ENCODE measurements at places on chromosomes 6 and 20. TPM values are rescaled to one million over a fixed set of nuclear protein-coding genes. Genes with fewer than 3 reads are reported as not detected.

Gene APCDD1L
- total RNA-seq: not detected

Gene BPIFB1
- not detected for total RNA-seq

Gene SUMO4
- 0.87 TPM for total RNA-seq

Gene OXT
- not detected for total RNA-seq

Gene ATP6V1G2
- 0.23 TPM for total RNA-seq

Gene MRPL2
- 38.1 TPM for total RNA-seq

DNA sequence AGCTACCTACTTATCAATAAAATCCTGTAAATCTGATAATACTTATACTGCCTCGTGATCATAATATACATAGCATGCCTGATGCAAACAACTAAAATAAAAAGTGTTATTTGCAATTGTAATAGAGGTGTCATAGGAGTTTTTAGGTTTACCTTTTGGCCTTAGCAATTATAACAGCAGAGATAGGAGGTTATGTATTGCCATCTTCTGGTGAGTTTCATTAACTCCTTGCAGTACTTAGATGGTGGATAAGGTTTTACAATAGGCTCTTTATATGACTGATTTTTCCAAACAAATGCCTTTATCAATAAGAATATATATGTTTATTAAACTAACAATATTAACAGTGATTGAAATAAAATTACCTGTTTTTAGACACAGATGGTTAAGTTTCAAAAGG is 27.8 kb upstream of the MYCT1 start:
- peak; percentile 7 for DNase-seq

DNA sequence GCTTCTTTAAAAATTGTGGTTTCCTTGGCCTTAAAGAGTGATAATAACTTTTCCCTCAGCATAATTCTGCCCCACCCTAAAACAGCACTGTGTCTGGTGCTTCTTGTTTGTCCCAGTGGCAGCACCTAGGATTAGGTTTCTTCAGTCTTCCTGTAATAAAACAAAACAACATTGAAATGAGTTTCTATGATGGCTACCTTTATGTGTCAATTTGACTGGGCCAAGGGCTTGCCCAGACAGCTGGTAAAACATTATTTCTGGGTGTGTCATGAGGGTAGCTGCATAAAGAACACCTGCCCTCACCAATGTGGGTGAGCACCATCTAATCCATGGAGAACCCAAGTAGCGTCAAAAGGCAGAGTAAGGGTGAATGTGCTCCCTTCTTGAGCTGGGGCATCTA is 117.8 kb downstream of the QRSL1 start:
- no peak for DNase-seq

DNA sequence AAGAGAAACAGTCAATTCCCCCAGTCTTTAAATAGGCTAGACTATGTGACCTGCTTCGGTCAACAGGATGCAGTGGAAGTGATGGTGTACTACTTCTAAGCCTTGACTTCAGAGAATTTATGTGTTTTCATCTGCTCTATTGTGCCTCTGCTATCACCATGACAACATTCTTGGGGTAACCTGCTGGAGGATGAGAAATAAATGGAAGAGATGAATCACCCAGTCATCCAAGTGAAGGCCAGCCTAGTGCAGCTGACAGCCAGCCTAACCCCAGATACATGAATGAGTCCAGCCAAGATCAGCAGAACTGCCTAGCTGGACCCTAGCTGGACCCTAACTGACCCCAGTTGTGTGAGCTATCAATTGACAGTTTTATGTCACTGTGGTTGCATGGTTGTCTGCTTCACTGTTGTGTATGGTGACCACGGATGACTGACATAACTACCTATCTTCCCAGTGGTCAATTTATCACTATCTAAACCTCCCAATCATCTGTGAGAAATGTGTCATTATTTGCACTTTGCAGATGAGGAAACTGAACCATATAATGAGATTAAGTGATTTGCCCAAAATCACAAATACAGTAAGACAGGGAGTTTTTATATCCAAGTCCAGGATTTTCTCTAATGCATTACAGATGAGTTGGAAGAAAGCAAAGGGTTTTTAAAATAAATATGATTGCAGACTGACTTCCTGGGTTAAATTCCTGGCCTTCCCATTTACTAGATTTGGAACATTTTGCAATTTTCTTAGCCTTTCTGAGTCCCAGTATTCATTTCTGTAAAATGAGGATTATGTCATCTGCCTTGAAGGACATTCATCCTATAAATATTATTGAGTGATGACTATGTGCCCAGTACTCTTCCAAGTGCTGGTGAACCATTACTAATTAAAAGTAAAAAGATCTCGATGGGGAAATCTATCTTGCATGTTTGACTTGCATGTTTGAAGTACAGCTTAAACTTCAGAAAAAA is 136.4 kb upstream of the PLCB4 start:
- DNase-seq: no peak

- no peak for DNase-seq
Measured at GRCh38 chr6:126618639-126619343, 278.9 kb downstream of the CENPW start.

DNA sequence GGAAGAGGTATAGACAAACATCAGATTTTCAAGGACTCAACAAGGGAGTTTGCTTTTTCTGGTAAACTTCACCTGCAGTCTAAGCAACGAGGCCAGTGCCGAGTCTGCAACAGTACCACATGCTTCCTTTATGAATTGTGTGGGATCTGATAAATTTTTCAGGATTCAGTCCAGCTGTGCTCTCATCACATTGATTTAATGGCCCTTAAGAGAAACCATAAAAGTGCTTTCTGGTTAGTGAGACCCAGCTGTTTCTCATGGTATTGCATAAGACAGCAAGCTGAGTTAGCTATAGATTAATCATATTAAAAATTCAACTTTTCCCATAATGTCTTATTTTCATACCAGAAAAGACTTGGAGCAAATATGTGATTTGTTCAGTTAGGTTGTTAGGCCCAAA is 291.4 kb downstream of the CENPW start:
- DNase-seq: no peak

DNA sequence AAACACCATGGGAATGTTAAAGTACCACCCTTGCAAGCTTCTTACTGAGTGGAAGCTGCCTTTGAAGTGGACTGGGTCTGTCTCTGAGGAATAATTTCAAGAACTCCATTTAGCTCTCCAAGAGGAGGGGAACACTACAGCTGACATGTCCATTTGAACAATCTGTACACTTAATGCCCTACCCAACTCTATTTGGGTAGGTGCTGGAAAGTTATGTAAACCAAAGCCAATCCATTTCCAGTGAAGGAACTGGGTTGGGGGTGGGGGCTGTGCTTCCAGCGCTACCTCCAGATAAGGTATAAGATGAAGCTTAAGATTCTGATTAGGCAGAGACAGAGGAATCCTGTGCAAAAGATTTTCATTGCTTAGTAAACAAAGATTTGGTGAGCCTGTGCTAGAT is 122.0 kb downstream of the TCP11 start:
- DNase-seq: no peak

- no peak for DNase-seq
Measured at GRCh38 chr6:34200340-34200971, 36.2 kb upstream of the HMGA1 start.

GRCh38 chr20:44648579-44648978 is 2.9 kb downstream of the ADA start:
- DNase-seq: no peak

- DNase-seq: no peak
Measured at GRCh38 chr20:40646361-40646760, 42.7 kb downstream of the MAFB start.
